K562 (cell line): ENCODE measurements at places on chromosomes 6 and 20. TPM values are rescaled to one million over a fixed set of nuclear protein-coding genes. Genes with fewer than 3 reads are reported as not detected.

The SLC16A10 gene
- 0.02 and 0.34 TPM in 2 replicates for total RNA-seq

The VEGFA gene
- 131 and 159 TPM in 2 replicates for total RNA-seq

- DNase-seq: no peak
These were observed 95.5 kb upstream of the ZNF184 start for GRCh38 chr6:27568226-27568897.

The REM1 gene
- not detected in 2 replicates for total RNA-seq

DNA sequence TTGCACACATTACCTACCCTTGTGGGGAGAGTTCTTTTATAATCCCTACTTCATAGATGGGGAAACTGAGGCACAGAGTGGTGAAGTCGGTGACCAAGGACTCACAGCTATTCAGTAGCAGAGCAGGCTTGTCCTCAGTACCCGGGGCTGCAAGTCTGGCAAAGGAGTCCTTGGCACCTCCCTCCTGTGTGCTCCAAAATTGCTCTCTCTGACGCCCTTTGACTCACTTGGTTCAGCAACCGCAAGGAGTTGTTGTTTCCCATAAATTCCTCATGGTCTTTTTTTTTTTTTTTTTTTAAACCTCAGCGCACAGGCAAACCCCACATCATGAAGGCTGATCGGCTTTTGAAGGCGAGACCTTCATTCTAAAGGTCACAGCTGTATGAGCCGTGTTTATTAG, 143.2 kb downstream of the CEBPB start:
- DNase-seq: no peak

- DNase-seq: no peak
These were observed 150.3 kb upstream of the PREP start for GRCh38 chr6:105553171-105553570.

GRCh38 chr6:111696814-111697213, 91.1 kb upstream of the TRAF3IP2 start:
- no peak for DNase-seq

DNA sequence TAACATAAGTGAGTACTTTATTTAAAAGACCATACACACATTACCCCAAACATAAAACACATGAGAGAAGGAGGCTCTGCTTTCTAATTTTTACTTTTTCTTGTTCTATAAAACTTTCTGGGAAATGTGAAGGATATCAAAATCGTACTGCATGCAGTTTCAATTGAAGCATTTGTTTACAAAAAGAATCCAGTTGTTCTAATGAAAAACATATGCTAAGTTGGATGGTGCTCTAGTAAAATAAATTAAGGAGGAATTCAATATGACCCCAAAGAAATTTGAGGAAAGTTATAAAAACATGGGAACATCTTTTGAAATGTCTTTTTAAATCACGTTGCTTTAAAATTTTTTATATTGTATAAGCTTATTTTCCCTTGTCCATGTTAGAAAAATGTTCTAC, 37.6 kb downstream of the OR2B6 start:
- DNase-seq: no peak

DNA sequence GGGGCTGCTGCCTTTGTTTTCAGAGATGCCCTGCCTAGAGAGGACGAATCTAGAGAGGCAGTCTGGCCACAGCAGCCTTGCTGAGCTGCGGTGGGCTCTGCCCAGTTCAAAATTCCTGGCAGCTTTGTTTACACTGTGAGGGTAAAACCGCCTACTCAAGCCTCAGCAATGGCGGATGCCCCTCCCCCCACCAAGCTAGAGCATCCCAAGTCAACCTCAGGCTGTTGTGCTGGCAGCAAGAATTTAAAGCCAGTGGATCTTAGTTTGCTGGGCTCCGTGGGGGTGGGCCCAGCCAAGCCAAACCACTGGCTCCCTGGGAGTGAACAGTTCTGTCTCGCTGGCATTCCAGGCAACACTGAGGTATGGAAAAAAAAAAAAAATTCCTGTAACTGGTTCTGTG, 970.9 kb downstream of the TBC1D32 start:
- no peak for DNase-seq
